ENCODE measurements at places on chromosomes 11 and 22.

GRCh38 chr11:2548596-2548995 is 103.8 kb downstream of the KCNQ1 start:
- no peak for DNase-seq

DNA sequence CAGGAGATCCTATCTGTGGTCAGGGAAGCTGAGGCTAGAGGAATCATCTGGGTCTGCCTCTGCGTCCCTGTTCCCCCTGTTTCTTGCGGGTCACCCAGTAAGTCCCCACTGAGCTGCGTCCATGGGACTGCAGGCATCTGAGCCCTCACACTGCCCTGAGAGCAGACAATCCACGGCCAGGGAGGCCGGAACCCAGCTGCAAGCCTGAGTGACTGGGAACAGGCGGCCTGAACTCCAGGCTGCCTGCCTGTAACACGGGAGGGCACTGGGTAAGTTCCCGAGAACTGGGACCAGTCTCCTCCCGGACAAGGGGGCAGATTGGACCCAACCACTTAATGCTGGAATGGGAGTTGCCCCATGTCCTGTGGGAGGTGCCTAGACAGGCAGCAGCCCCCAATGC is 727.4 kb downstream of the BRD1 start:
- no peak for DNase-seq

DNA sequence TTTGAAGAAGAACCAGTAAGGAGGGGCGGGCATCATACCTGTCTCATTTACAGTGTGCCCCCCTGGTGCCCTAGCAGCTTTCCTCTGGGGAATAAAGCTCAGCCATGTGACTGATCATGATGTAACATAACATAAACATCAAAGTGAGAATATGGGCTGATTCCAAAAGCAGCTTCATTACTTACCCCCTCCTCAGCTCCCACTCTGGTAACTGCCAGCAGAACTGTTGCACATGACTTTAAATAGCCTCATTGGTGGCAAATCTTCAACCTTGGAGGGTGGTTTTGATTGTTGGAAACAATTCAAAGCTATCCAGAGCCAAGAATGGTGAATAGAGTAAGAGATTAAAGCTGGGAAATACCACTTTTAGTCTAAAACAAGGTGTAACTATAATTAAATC is 384.6 kb downstream of the BUD13 start:
- DNase-seq, result no peak

DNA sequence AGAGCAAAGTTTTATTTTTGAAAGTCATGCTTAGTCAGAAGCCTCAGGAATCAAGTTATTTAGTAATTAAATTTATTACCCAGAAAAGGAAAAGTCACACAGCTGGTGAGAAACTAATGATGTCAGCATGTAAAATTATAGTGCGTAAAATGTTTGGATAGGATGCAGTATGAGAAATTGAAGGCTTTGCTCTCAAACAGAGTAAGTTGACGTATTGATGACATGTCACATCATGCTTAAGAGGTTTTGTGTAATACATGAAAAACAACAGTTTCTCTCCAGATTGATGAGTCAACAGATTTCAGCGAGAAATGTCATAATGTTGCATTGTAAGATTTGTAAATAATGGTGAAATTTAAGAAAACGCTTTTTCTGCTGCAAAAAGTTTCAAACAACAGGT is 769.8 kb downstream of the METTL15 start:
- DNase-seq, result no peak

DNA sequence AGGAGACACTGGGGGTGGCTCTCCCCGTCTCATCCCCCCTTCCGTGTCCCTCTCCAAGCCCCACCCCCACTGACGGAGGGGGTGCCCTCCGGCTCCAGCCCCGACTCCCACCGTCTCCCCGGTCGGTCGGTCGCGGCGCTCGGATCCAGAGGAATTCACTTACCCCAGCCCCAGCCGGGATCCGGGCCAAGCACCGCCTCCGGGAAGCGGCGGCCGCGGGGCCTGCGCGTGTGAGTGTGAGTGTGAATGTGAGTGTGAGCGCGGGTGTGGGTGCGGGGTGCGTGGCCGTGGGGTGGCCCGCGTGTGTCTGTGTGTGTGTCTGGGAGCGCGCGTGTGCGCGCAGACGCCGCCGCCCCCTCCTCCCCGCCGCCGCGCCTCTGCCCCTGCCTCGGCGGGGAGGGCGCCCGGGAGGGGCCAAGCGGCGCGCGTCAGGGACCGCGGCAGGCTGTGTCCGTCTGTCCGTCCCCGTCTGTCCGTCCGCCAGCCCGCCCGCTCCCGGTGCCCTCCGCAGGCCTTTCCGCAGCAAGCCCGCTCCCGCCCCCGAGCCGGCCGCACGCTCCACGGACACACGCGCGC is at the start of gene ELFN2:
Gene ELFN2, minus strand, starts transcription at position 345 of the 576 bp plus-strand sequence. CDS start 51,945 bp downstream, outside the sequence.
- no peak for DNase-seq
